Fibroblast of skin of scalp (primary cell): ENCODE measurements at places on chromosomes 7 and 10.

- no peak for DNase-seq
Measured at GRCh38 chr7:79658304-79658703, 204.8 kb upstream of the MAGI2 start.

- DNase-seq: no peak
Measured at GRCh38 chr10:132858121-132859081, 72.5 kb upstream of the NKX6-2 start.

DNA sequence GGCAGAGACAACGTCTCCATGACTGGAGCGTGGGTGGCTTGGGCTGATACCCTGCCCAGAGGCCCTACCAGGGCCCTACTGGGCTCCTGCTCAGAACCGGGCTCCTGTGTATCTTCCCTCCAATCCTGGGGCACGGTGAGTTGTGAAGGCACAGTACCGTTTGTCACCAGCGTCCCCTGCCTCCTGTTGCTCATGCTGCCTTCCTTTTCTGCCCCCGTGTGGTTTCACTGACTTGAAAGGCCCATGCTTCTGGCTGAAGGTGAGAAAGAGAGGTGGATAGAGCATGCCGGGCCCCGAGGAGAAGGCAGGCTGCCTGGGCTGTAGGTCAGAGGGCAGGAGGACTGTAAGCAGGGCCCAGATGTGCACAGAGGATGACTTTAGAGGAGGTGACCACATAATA is 9.1 kb upstream of the DMBT1 start:
- no peak for DNase-seq

GRCh38 chr10:35270100-35270499 is 66.2 kb upstream of the CCNY start:
- no peak for DNase-seq

- no peak for DNase-seq
Measured at GRCh38 chr10:114938856-114939193, 830 bp downstream of the TRUB1 start.
